ENCODE measurements at places on chromosomes 3 and 15.

DNA sequence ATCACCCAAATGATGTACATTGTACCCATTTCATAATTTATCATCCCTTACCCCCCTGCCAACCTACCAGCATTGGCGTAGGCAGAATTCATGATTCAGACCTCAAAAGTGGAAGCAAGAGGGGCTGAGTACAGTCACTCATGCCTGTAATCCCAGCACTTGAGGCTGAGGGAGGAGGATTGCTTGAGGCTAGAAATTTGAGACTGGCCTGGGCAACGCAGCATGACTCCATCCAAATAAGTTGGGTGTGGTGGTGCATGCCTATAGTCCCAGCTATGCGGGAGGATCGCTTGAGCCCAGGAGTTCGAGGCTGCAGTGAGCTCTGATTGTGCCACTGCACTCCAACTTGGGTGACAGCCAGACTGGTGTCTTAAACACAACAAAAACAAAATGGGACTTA is 10.4 kb downstream of the TTC14 start:
- DNase-seq = no peak

GRCh38 chr3:111193472-111193871 is 121.9 kb downstream of the NECTIN3 start:
- DNase-seq = no peak

DNA sequence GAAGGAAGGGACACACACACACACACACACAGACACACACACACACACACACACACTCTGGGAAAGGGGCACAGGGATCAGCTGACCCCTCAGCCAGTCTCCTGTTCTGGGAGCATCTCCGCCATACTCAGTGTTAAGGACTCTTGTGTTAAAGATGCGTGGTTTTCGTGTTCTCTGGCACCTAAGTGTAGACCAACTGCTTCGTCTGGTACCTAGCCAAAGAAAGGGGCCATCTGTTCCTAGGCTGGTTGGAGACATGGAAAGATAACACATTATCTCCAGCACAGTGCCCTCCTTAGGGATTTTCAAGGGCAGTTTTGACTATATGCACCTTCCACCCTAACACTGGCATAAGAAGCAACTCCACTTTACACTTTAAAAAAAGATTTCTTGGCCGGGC is 65.1 kb downstream of the EPHB1 start:
- no peak for DNase-seq

DNA sequence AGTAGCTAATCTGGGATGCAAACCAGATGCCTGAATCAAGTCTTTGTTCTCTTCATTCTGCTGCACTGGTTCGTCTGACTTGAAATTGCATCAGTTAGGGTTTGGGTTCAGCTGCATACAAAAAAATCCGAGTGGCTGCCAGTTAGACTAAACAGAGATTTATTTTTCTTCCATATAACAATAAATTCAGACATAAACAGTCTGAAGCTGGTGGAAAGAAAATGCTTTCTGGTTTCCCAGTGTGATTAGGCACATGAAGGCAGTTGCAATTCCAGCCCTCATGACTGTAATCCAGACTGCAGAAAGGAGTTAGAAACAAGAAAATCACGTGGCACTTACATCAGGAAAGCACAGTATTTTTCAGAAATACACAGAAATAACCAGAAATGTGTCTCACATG is 930.7 kb downstream of the MCTP2 start:
- DNase-seq = no peak

GRCh38 chr3:186264608-186265400 is 97.2 kb downstream of the DGKG start:
- no peak for DNase-seq
